ENCODE measurements at places on chromosomes 16 and 17.

DNA sequence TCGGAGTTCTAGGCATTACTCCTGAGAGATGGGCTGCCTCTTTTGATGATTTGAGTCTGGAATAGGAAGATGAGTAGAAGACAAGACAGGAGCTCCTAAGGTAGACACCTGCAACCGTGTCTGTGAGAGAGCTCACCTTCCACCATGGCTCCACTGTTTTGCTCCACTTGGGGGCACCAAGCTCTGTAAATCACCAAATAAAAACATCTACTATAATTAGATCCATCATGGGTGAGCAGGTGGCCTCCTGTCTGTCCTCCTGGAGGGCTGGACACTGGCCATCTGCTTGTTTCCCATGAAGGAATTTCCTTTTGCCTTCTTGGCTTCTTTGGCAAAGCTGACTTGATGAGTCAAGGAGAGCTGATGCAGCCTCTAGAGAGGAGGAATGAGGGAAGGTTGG is 179.0 kb downstream of the HAPSTR1 start:
- no peaks in the 10 kb centered on the region for H3K4me1 ChIP-seq
- no peaks in the 10 kb centered on the region for H3K27me3 ChIP-seq
- no peak overlapping the region for H3K4me3 ChIP-seq
- H3K27ac ChIP-seq, result no peak overlapping the region

GRCh38 chr17:67514998-67515397 is 137.9 kb downstream of the PITPNC1 start:
- no peaks in the 10 kb centered on the region for H3K27me3 ChIP-seq
- H3K36me3 ChIP-seq, result no peaks in the 10 kb centered on the region
- DNase-seq, result peak; percentile 15
- no peak overlapping the region for H3K27ac ChIP-seq

DNA sequence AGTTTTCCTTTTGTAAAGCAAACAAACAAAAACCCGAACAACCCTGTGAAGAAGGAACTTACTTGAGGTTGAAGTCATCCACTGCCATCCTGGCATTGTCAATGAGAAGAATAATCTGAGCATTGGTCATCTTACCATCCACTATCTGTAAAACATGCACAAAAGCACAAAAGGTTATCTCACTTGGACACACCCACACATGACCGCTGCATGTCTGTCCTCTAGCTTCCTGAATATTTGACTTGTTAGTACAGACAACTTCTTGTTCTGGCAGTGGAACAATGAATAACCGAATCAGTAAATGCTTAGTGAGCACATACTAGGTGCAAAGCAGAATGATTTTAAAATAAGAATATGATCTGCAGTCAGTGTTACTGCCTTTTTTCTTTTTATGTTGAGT is 6.1 kb downstream of the KRT23 start:
- no peaks in the 10 kb centered on the region for H3K36me3 ChIP-seq
- no peak overlapping the region for H3K4me3 ChIP-seq
- no peak for DNase-seq
- H3K4me1 ChIP-seq, result no peaks in the 10 kb centered on the region

DNA sequence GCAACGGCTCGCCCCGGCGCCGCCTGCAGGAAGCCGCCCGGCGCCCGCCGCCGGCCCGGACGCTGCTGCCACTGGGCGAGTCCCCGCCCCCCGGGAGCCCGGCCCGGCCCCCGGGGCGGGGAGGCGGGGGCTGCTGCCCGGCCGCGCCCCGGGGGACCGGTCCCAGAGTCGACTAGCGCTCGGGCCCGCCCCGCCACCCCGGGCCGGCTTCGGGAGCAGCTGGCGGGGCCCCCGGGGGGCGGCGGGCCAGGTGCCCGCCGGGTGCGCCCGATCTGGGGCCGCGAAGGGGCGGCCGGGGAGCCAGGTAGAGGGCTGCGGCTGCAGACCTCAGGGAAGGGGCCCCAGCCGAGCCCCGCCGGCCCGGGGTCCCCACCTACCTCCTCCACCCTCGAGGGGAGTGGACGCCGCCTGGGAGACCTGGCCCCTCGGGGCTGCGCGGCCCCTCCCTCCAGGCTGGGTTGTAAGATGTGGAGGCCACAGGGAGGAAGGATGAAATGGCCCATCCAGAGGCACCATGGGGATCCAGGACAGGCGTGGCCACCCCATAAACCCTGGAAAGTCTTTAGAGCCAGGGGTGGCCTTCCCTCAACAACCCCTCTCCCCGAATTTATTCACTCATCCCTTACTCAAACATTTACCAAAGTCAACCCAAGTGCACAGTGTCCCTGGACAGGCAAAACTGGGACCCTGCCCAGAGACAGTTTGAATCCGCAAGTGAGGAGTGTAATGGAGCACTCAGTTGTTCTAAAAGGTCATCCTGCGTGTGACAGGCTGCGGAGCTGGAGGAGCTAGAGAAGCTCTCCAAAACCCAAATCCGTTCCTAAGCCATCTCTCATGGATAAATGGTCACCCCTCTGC is at the start of gene CDYL2:
TSS of gene CDYL2 (minus strand) at position 73 of the 858 bp plus-strand sequence. CDS start 425 bp downstream, outside the sequence.
- no peaks in the 10 kb centered on the region for H3K36me3 ChIP-seq
- no peaks in the 10 kb centered on the region for H3K4me1 ChIP-seq
- no peak within 1 kb of the TSS for H3K27ac ChIP-seq
- peak; percentile 48 for DNase-seq

DNA sequence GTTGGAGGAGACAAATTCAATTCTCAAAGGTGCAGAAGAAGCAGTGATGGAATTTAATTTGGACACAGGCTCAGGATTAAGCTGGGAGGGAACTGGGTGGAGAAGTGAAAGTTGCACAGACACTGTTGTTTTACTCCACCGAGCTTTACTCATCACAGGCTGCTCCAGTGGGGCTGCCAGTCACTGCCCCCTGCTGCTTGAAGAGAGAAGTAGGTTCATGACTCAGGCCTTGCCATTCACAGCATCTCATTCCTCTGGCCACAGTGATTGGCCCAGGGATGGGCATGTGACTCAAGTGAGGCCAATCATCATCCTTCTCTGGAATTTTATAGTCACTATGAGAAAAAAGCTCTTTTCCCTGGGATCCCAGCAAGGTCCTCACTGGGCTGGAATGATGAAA is 11.8 kb downstream of the GNAO1 start:
- H3K36me3 ChIP-seq, result no peaks in the 10 kb centered on the region
- no peak overlapping the region for H3K4me3 ChIP-seq
- H3K27ac ChIP-seq, result no peak overlapping the region
- no peaks in the 10 kb centered on the region for H3K4me1 ChIP-seq
- no peaks in the 10 kb centered on the region for H3K27me3 ChIP-seq

DNA sequence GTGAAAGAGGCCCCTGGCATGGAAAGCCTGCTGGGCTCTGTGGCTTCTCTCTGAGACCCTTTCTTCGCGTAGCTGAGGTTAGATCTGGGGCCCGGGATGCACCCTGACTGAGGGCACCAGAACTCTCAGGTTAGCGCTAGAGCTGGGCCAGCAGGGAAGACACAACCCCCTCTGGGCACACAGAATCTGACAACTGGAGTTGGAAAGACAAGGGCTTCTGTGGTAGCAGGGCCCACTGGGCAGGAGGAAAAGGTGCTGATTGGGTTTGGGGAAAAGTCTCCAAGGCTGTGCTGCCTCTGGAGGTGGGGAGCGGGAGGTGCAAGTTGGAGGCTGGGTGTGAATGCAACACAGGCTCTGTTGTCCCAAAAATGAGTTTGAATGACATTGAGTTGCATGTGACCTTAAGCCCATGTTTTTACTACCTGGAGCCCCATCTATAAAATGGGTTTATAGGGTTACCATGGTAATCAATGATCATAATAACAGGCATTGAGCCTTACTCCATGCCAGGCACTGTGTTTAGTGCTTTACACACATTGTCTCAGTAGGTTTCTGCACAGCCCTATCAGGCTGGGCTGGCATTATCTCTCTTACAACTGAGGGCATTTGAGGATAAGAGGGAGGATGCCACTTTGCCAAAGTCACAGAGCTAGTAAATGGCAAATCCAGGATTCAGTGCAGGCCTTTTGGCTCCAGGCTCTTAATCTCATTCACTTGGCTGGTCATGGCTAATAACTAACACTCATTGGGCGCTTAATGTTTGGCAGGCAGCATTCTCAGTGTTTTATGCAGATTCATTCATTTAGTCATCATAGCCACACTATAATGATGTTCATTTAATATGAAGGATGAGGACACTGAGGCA is 9.5 kb upstream of the IGFBP4 start:
- H3K27ac ChIP-seq, result no peak overlapping the region
- peaks cover 3% of the 10 kb centered on the region for H3K4me1 ChIP-seq
- DNase-seq, result no peak
- no peaks in the 10 kb centered on the region for H3K36me3 ChIP-seq
- H3K27me3 ChIP-seq, result no peaks in the 10 kb centered on the region
- H3K4me3 ChIP-seq, result no peak overlapping the region

GRCh38 chr17:57723427-57724025 is 21.6 kb downstream of the CCDC182 start:
- peaks cover 22% of the 10 kb centered on the region for H3K4me1 ChIP-seq
- DNase-seq, result no peak
- H3K36me3 ChIP-seq, result no peaks in the 10 kb centered on the region
- 0 out of 2 replicates have a peak overlapping the region, but pooled peaks have one; percentile 13 for H3K4me3 ChIP-seq
- no peaks in the 10 kb centered on the region for H3K27me3 ChIP-seq
- H3K27ac ChIP-seq, result peak overlapping the region; percentile 20

- no peaks in the 10 kb centered on the region for H3K27me3 ChIP-seq
- H3K36me3 ChIP-seq, result peaks cover 31% of the 10 kb centered on the region
- no peaks in the 10 kb centered on the region for H3K4me1 ChIP-seq
- no peak overlapping the region for H3K27ac ChIP-seq
These were observed 68.3 kb upstream of the ENDOV start for GRCh38 chr17:80346498-80347275.

DNA sequence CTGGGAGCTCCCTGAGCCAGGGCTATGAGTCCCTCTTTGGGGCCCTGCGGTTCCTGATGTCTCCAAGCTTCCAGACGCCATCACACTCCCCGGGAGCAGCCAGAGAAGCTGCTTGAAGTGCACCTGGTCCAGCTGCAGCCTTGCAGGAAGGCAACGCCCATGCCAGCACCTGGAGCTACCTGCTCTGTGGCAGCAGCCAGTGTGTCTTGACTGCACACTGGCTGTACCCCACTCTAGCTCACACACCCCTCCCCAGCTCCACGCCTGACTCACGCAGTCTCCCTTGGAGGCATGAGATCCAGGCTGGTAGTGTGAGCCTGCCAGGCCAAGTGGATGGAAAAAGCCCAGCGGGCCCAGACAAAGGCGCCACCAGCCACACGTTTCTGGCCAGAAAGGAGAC is 63.3 kb downstream of the USP32 start:
- no peaks in the 10 kb centered on the region for H3K36me3 ChIP-seq
- H3K27ac ChIP-seq, result no peak overlapping the region
- H3K27me3 ChIP-seq, result no peaks in the 10 kb centered on the region
- no peak for DNase-seq
- no peaks in the 10 kb centered on the region for H3K4me1 ChIP-seq

- H3K27ac ChIP-seq, result no peak overlapping the region
- H3K36me3 ChIP-seq, result no peaks in the 10 kb centered on the region
- no peak for DNase-seq
These were observed 228.8 kb downstream of the C16orf78 start for GRCh38 chr16:49602201-49602975.

DNA sequence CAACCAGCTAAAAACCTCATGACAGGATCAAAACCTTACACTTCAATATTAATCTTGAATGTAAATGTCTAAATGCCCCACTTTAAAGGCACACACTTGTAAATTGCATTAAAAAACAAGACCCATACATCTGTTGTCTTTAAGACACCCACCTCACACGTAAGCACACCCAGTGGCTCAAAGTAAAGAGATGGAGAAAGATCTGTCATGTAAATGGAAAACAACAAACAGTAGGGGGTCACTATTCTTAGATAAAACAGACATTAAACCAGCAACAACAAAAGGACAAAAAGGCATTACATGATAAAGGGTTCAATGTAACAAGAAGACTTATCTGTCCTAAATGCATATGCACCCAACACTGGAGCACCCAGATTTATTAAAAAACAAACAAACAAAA is 35.6 kb downstream of the SDR42E1 start:
- H3K4me3 ChIP-seq, result no peak overlapping the region
- no peak overlapping the region for H3K27ac ChIP-seq
- no peaks in the 10 kb centered on the region for H3K27me3 ChIP-seq
- DNase-seq, result no peak
- no peaks in the 10 kb centered on the region for H3K36me3 ChIP-seq

- no peaks in the 10 kb centered on the region for H3K36me3 ChIP-seq
- no peak for DNase-seq
- no peaks in the 10 kb centered on the region for H3K27me3 ChIP-seq
- no peaks in the 10 kb centered on the region for H3K4me1 ChIP-seq
- H3K27ac ChIP-seq, result no peak overlapping the region
These were observed 87.1 kb downstream of the STX8 start for GRCh38 chr17:9488556-9488955.

DNA sequence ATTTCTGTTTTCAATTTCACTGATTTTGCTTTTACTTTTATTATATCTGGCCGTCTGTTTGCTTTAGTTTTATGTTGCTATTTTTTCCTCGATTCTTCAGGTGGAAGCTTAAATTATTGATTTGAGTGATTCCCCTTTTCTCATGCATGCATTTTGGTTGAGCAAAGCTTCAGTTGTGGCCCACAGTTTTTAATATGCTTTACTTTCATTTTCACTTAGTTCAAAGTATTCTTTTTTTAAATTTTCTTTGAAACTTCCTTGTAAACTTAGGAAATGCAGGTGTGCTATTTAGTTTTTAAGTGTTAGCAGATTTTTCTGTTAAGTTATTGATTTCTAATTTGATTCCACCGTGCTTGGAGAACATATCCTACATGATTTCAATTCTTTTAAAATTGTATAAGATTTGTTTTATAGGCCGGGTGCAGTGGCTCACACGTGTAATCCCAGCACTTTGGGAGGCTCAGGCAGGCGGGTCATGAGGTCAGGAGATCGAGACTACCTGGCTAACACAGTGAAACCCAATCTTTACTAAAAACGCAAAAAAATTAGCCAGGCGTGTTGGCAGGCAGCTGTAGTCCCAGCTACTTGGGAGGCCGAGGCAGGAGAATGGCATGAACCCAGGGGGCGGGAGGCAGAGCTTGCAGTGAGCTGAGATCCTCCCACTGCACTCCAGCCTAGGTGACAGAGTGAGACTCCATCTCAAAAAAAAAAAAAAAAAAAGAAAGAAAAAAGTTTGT is 531.2 kb downstream of the KIF2B start:
- DNase-seq, result peak; percentile 59
- H3K4me3 ChIP-seq, result peak overlapping the region; percentile 51
- H3K4me1 ChIP-seq, result no peaks in the 10 kb centered on the region
- H3K27ac ChIP-seq, result peak overlapping the region; percentile 66

DNA sequence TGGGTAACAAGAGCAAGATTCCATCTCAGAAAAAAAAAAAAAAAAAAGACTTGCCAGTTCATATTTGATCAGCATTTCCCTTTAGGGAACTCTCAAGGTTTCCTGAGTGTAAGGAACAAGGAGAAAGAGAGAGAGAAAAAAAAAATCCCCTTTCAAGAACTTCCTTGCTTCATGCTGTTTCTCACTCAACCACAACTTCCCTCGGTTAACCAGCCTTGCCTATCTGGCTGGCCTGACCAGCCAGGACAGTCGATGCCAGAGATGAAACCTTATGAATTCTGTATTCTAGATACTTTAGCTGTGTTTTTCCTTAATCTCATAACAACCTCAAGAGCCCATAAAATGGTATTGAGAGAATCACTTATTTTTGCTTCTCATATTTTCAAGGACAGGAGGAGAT is 2.6 kb upstream of the N4BP1 start:
- peak overlapping the region; percentile 66 for H3K27ac ChIP-seq
- H3K27me3 ChIP-seq, result no peaks in the 10 kb centered on the region
- DNase-seq, result peak; percentile 33
- no peaks in the 10 kb centered on the region for H3K36me3 ChIP-seq
- H3K4me3 ChIP-seq, result peak overlapping the region; percentile 11
